Ecto neural progenitor cell (in vitro differentiated cells): ENCODE measurements at places on chromosomes 5 and 9.

- no peak for DNase-seq
Observed at GRCh38 chr5:43874772-43875171, 271.8 kb downstream of the NNT start.

- DNase-seq, result no peak
Observed at GRCh38 chr5:6904860-6905259, 191.6 kb downstream of the TENT4A start.

GRCh38 chr9:87147839-87148238, 200.5 kb upstream of the GAS1 start:
- DNase-seq, result no peak

DNA sequence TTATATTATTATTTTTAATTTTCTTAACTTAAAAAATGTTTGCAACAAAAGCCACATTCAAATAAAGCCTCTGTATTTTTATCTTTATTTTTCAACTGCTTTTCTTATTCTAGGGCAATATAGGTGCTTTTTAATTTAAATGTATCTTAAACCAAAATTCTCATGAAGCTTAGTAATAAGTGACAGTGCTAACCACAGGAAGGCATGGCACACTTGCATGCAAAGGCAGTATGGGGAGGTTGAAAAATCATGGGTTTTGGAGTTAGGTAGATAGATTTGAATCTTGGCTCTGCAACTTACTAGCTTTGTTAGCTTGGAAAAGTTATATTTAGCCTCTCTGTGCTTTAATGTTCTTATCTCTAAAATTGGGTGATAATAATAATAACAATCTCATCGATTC, 458.0 kb downstream of the DMAC1 start:
- no peak for DNase-seq

GRCh38 chr5:166165596-166165995, 2125.8 kb upstream of the WWC1 start:
- no peak for DNase-seq

DNA sequence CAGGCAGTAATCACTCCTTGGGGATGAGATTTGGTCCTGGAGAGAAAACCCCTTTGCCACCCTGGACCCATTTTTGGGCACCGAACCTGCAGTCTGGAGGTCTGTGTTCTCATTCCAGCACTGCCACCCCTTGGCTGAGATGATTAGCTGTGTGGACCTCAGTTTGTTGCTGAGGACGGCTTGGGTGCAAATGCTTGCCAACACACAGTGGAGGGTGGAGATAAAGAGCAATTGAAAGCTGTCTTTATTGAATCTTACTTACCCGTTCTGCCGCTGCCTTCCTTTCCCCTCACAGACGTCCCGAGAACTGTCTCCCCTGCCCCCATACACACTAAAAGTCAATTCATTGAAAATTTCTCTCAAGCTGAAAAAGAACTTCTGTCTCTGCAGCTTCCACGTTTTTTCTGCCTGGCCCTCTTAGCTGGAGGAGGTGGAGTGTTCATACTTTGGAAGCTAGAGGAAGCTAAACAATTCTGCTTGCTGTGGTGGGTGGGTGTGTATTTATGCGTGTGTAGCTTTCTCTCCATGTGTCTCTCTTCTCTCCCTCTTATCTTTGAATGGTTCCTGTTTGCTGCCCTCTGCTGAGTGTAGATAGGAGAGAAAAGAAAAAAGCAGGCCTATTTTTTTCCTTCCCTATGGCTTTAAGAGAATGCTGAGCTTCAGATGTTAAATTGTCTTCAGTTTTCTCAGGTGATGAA, 6.6 kb downstream of the GALNT10 start:
- DNase-seq, result no peak

GRCh38 chr5:159881967-159882366, 34.3 kb upstream of the ADRA1B start:
- no peak for DNase-seq

GRCh38 chr9:84556556-84556955, 113.0 kb upstream of the NTRK2 start:
- DNase-seq, result no peak

DNA sequence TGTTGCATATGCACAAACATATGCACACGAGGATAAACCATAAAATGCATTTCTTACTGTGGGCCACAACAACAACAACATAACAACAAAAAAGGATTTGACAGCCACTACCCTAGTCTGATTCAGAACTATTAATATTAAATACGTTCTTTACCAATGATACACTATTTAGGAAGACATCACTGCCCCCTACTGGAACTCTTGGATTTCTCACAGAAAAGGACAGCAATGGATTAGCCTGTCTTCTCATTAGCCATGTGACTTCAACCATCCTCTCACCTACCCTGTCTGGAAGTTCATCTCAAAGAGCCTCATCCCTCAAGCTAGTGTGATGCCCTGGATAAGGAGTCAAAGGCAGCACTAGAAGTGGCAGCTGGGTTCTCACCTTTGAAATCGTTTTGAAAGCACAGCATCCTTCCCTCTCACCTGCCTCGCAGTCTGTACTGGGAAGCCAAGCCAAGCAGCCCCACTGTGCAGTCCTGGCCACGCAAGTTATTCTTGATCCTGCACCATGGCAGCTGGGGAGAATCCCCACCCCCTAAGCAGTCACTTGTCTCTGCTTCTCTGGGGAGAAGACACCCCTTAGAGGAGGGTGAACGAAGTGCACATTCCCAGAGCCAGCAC, 64.6 kb downstream of the SH3TC2 start:
- DNase-seq, result no peak

DNA sequence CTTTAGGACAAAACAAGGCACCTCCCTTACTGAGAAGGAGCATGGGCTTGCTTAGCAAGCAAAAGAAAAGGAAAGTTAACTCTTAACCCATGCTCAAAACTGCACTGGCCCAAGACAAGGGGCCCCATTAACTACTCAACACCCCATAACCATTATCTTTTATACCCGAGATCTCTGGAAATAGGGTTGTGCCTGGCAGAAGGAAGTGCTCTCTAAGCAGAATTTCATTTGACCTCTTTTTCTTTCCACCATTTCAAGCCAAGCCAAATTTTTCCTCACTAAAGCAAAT, 167.2 kb downstream of the RASEF start:
- DNase-seq, result no peak

- peak; percentile 72 for DNase-seq
Observed at GRCh38 chr9:85258823-85259370, 482.9 kb downstream of the AGTPBP1 start.

GRCh38 chr9:110590816-110591215, 11.3 kb upstream of the SVEP1 start:
- DNase-seq, result no peak

DNA sequence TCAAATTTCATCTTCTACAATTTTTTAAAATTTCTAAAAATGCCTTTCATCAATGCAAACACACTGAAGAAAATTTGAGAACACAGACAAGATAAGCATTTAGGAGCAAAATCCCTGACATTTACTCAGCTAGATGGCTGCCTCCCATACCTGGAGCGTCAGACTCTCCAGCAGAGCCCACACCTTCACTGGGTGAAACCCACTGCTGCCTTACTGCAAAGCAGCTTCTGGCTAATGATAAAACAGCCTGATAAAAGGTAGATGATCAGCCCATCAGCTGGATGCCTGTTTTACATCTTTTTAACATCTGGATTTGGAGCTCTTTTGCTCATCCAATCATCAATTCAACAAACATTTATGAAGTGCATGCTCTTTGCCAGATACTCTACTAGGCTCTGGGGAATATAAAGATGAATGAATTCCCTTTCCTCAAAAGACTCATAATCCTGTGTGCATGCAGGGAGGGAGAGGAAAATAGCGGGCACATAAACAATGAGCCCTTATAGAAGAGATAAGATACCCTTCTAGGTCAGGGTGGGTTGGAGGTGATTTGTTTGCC, 271.2 kb downstream of the SAXO1 start:
- no peak for DNase-seq

DNA sequence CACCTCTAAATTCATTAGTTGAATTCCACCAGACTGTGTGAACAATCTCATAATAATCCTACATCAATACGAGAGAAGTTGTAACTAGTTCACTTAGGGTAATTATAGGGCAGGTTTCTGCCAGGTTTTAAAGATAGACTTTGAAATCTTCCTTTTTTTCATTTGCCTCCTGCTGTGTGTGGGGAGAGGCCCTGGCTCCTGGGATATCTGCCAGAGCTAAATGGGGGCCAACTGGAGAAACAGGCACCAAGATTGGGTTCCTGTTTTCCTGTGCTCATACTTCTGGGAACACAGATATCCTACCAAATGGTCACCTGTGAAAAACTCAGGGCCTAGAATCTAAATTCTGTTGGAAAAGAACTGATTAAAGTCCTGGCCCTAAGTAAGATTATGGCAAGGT, 42.3 kb downstream of the SH3RF2 start:
- DNase-seq, result no peak

DNA sequence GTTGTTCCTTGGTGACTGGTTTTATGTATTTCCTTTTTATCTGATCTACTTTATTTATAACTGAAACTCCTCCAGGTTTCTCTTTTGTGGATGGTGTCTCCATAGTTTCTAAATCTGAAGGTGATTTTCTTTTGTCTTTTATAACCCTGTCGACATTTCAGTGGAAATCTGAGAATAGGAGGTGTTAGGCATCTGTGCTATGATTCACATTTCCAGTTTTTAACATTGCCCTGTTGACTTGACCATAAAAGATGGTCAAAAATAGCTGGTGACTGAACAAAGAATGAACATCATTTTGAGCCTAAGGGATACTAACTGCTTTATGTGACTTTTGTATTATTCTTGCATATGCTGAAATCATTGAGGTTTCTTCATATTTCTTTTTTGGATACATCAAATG, 190.5 kb downstream of the PCSK1 start:
- no peak for DNase-seq

- no peak for DNase-seq
Observed at GRCh38 chr5:134609232-134609851, 23.3 kb downstream of the SAR1B start.

- no peak for DNase-seq
Observed at GRCh38 chr9:112326194-112326593, 7.2 kb downstream of the PTBP3 start.

- DNase-seq, result no peak
Observed at GRCh38 chr9:131218370-131218769, 57.9 kb downstream of the FAM78A start.

DNA sequence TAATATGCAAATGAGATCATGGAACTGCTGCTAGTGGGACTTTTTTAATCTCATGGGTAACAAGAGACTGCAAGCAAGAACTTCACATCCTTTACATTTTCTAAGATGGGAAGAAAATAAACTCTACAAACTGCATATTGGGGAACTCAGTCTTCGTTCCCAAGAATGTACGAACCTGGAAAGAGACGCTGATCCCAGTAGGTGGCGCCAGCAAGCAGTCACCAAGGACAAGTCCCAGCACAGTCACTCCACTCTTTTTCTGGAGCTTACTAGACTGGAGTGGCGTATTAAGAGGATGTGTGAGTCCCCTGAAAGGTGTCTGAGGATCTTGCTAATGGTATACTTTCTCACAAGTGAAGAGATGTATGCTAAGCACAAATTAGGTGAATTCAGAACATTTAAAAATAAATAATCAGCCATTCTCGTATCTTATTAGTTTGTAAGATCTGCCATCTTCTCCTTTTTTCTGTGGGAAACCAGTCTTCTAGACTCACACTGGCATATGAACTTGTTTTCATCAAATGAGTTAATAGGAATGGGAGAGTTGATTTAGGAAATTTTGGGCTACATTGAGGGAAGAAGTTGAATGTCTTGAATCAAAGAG, 16.0 kb upstream of the PUM3 start:
- DNase-seq, result peak; percentile 75

DNA sequence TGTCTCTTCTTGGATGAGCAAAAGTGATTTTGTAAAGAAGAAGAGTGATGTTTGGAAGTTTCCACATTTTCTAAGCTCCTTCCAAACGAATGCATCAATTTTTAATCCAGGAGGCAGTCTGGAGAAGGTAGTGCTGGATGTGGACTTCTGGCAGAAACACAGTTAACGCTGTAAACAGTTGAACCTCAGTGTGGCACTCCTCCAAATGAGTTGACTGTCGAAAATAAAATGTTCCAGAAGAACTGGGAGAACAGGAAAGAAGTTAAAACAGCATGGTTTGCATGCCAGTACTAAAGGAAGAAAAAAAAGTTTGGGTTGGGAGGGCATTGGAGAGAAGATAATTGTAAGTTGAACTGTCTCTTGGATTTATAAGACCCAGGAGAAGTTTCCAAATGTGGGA, 6.5 kb downstream of the ZNF462 start:
- DNase-seq, result no peak

GRCh38 chr5:134543820-134544614, 18.5 kb downstream of the JADE2 start:
- DNase-seq, result no peak

- no peak for DNase-seq
Observed at GRCh38 chr5:98635656-98636055, 137.8 kb upstream of the RGMB start.

DNA sequence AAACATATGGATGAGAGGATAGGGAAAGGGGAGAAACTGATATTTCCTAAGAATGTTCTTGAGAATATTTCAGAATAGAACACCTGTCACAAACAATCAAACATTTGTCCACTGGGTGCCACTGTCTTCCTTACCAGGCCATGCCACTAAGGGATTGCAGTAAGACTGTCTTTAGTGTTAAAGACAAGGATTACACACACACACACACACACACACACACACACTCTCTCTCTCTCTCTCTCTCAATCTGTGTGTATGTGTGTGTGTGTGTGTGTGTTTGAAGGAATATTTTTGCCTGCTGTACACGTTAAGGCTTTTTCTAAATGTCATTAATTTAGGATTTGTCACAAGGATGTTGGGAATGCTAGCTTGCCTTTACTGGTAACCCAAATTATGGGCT, 54.4 kb downstream of the CCDC192 start:
- DNase-seq, result no peak

GRCh38 chr9:33776578-33776977, 18.8 kb upstream of the PRSS3 start:
- DNase-seq, result no peak
